Mesothelial cell of epicardium (in vitro differentiated cells): ENCODE measurements at places on chromosomes 6 and 20. TPM values are rescaled to one million over a fixed set of nuclear protein-coding genes. Genes with fewer than 3 reads are reported as not detected.

Gene ANKRD66
- not detected in 3 replicates for total RNA-seq

Gene BPI
- not detected in 3 replicates for total RNA-seq

Gene MARCKS
- 174 to 179 TPM (median 174 TPM) in 3 replicates for total RNA-seq

Gene KCNG1
- 40.8 to 44.3 TPM (median 44.2 TPM) in 3 replicates for total RNA-seq

Gene TFAP2A
- 62.4 to 63.5 TPM (median 63.4 TPM) in 3 replicates for total RNA-seq

Gene COL20A1
- total RNA-seq = 0.16 to 0.25 TPM in 2 of 3 replicates, not detected in the other

GRCh38 chr6:112539355-112539754 is 192.2 kb downstream of the RFPL4B start:
- H3K4me3 ChIP-seq = no peak overlapping the region
- no peaks in the 10 kb centered on the region for H3K27me3 ChIP-seq
- peaks cover 11% of the 10 kb centered on the region for H3K36me3 ChIP-seq
- H3K27ac ChIP-seq = no peak overlapping the region
- DNase-seq = no peak

GRCh38 chr6:30752157-30752927 is 8.0 kb upstream of the IER3 start:
- H3K4me1 ChIP-seq = peaks cover 46% of the 10 kb centered on the region
- no peaks in the 10 kb centered on the region for H3K27me3 ChIP-seq
- H3K27ac ChIP-seq = peak overlapping the region; percentile 96
- peak; percentile 82 for DNase-seq
- H3K36me3 ChIP-seq = no peaks in the 10 kb centered on the region
- no peak overlapping the region for H3K4me3 ChIP-seq

GRCh38 chr20:57197352-57198131 is 68.9 kb downstream of the BMP7 start:
- peaks cover 4% of the 10 kb centered on the region for H3K36me3 ChIP-seq
- no peaks in the 10 kb centered on the region for H3K27me3 ChIP-seq
- no peak overlapping the region for H3K4me3 ChIP-seq
- no peak overlapping the region for H3K27ac ChIP-seq
- peaks cover 7% of the 10 kb centered on the region for H3K4me1 ChIP-seq

DNA sequence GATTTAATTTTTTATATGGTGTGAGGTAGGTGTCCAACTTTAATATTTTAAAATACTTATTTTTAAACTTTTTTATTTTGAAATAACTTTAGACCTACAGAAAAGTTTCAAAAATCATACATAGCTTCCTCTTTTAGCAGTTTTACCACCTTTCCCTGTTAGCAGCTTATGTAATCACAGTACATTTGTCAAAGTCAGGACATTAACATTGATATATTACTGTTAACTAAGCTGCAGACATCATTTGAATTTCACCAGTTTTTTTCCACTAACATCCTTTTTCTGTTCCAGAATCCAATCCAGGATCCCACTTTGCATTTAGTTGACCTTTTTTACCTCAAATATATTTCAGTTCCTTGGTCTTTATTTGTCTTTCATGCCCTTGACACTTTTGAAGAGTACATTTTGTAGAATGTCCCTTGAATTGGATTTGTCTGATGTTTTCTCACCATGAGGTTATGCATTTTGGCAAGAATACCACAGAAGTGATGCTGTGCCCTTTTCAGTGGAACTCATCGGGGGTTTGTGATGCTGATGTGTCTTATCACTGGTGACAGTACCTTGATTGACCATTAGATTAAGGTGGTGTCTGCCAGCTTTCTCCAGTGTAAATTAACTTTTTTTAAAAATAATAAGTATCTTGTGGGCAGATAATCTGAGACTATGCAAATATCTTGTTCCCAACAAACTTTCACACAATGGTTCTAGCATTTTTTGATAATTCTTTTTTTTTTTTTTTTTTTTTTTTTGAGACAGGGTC is 33.4 kb downstream of the TTLL9 start:
- no peak overlapping the region for H3K4me3 ChIP-seq
- H3K27ac ChIP-seq = no peak overlapping the region

DNA sequence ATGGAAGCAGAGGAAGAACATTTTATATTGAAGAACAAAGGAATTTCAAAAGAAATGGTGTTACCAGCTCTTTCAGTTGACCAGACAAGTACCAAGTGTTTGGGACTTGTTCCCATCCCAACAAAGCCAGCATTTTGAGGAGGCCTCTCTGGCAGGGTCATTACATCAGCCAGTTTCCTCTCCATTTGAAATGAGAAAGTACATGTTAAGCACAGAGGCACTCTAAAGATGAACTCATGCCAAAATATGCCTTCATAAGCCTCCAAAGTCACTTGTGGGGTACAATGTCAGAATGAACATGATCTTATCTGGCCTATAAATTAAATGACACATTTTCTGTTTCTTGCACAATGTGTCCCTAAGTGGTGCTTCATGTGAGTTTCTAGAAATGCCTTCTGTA is 223.9 kb downstream of the PRL start:
- H3K4me1 ChIP-seq = peaks cover 63% of the 10 kb centered on the region
- H3K27me3 ChIP-seq = no peaks in the 10 kb centered on the region
- H3K27ac ChIP-seq = peak overlapping the region; percentile 47
- H3K36me3 ChIP-seq = peaks cover 23% of the 10 kb centered on the region

- DNase-seq = no peak
- H3K4me3 ChIP-seq = no peak overlapping the region
- H3K27ac ChIP-seq = no peak overlapping the region
- H3K36me3 ChIP-seq = no peaks in the 10 kb centered on the region
- peaks cover 4% of the 10 kb centered on the region for H3K4me1 ChIP-seq
These were observed 159.2 kb downstream of the CD109 start for GRCh38 chr6:73854998-73855718.

DNA sequence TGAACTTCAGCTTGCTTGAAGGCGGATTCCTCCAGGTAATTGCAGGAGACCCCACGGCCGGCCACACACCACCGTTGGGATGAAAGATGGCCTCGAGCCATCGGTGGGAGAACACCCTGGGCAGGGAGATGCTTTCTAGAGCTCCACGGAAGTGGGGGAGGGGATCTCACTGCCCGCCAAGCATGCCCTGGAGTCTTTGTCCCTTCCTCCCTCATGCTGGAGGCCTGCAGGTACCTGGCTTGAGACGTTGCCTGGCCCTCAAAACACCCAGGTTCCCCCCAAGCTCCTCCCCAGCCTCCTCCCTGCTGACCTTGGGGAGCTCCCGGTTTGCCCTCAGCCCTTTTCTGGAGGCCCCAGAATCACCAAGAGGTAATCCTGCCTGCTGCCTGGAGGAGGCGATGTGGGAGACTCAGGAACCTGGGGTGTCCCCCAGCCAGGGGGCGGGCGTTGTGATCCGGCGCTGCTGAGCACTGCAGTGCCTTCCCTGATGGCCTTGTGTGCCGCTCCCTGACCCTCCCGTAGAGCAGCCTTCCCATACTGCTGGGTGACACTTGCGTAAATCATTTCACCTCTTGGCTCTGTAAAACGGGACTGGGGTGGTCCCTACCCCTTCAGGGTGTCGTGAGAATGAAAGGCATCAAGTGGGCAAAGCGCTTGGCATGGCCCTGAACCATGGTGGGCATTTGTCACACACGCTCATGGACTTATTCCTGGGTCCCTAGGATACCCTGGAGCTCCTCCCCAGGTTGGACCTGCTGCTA is 91.4 kb downstream of the CEBPB start:
- H3K27me3 ChIP-seq = peaks cover 1% of the 10 kb centered on the region
- peaks cover 27% of the 10 kb centered on the region for H3K4me1 ChIP-seq
- H3K27ac ChIP-seq = no peak overlapping the region
- H3K4me3 ChIP-seq = no peak overlapping the region
- DNase-seq = no peak

DNA sequence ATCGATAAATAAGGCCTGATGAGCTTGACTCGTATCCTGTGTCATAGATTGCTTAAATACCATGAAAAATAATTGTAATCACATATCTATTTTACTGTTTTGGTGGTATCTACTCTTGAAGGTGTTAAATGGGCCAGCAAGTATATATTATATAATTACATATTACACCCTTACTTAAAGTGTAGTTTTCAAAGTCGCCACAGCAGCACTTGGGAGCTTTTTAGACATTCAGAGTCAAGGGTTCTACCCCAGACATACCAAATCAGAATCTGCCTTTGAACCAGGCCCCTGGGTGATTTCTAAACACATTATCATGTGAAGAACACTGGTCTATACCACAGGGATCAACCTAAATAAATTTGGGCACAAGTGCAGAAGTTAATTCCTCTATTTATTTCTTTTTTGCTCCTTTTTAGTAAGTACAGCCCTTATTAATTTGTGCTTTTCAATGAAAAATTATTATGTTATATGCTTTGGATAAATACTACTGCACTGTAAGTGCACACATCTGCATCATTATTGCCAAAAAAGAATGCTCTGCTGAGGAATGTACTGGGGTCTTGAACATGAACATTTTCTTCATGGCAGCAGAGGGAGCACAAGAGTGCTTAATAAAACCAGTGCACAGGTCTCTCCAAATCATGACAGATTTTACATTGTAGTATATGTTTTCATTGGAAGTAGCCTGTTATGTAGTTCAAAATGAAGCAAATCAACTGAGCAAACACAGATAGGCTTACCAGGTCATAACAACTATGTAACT is 3.1 kb upstream of the ATXN1 start:
- H3K27ac ChIP-seq = no peak overlapping the region
- no peaks in the 10 kb centered on the region for H3K27me3 ChIP-seq
- DNase-seq = no peak

DNA sequence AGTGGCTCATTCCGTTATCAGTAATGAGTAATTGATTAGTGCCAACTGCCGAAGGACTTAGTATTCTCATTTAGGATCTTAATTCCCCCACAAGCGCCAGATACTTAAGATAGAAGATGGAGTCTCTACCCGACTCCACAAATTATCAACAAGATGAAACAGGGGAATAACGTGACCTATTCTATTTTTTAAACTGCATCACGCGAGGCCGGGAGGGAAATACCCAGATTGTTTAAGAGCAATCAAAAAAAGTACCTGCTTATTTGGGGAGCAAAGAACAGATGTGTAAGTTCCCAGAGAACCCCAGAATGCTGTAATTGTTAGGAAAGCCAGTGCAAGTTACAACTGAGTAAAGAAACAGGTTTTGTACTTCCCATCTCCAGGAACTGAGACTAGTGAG is 1.1 kb upstream of the MAP3K5 start:
- no peak for DNase-seq
- H3K4me3 ChIP-seq = peak overlapping the region; percentile 90
- H3K4me1 ChIP-seq = peaks cover 25% of the 10 kb centered on the region
- H3K27me3 ChIP-seq = peaks cover 9% of the 10 kb centered on the region
